ENCODE measurements at places on chromosomes 12 and 14.

- no peak overlapping the region for H3K27ac ChIP-seq
- H3K4me3 ChIP-seq: peak overlapping the region; percentile 96
- H3K4me1 ChIP-seq: peaks cover 25% of the 10 kb centered on the region
- H3K27me3 ChIP-seq: no peaks in the 10 kb centered on the region
Measured at GRCh38 chr14:24233538-24233866, 773 bp downstream of the GMPR2 start.

- no peaks in the 10 kb centered on the region for H3K36me3 ChIP-seq
- H3K27ac ChIP-seq: no peak overlapping the region
- no peaks in the 10 kb centered on the region for H3K27me3 ChIP-seq
- no peak overlapping the region for H3K4me3 ChIP-seq
Measured at GRCh38 chr12:58710901-58711300, 209.4 kb downstream of the LRIG3 start.

DNA sequence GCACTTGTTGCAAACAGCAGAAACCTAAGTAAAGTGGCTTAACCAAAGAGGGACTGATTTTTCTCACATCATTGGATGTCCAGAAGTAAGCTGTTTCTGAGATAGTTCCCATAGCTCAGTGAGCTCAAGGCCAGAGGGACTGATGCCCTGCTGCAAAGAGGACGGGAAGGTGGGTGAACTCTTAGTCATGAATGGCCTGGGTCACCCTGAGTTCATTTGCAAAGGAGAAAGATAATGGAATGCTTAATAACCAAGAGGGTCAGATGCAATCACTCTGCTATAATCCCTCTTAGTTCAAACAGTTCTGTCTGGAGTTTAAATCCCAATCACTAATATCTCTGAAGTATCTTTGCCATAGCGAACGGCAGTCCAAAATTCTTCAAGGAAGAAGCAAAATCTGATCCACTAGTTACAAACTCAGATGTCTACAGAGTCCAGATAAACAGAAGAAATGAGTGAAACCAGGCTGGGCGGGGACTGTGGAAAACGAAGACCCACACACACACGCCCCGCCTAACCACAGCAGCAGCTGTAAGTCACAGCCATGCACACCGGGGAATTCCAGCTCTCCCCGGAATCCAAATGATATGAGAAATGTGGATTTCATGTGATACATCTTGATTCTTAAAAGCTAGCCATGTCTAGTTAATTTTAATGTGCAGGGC lies 289.5 kb downstream of the TMEM132D start:
- DNase-seq: no peak
- H3K4me1 ChIP-seq: no peaks in the 10 kb centered on the region
- H3K4me3 ChIP-seq: no peak overlapping the region
- H3K27me3 ChIP-seq: no peaks in the 10 kb centered on the region
- H3K27ac ChIP-seq: no peak overlapping the region

GRCh38 chr12:95976416-95976832 lies 19.7 kb downstream of the HAL start:
- H3K27me3 ChIP-seq: no peaks in the 10 kb centered on the region
- H3K4me1 ChIP-seq: no peaks in the 10 kb centered on the region
- DNase-seq: peak; percentile 9
- no peak overlapping the region for H3K27ac ChIP-seq
- H3K36me3 ChIP-seq: no peaks in the 10 kb centered on the region

DNA sequence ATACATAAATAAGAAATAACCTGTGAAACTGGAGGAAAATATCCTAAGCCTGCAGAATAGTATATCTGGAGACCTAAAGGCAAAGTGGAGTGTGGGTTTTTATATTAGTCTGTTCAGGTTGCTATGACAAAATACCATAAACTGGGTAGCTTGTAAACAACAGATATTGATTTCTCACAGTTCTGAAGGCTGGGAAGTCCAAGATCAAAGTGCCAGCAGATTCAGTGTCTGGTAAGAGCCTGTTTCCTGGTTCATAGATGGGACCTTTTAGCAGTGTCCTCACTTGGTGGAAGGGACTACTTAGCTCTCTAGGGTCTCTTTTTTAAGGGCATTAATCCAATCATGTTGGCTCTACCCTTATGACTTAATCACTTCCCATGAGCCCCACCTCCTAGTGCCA lies 25.4 kb upstream of the NEDD1 start:
- no peaks in the 10 kb centered on the region for H3K4me1 ChIP-seq
- no peak overlapping the region for H3K27ac ChIP-seq
- H3K27me3 ChIP-seq: no peaks in the 10 kb centered on the region
- H3K36me3 ChIP-seq: no peaks in the 10 kb centered on the region
- no peak overlapping the region for H3K4me3 ChIP-seq

DNA sequence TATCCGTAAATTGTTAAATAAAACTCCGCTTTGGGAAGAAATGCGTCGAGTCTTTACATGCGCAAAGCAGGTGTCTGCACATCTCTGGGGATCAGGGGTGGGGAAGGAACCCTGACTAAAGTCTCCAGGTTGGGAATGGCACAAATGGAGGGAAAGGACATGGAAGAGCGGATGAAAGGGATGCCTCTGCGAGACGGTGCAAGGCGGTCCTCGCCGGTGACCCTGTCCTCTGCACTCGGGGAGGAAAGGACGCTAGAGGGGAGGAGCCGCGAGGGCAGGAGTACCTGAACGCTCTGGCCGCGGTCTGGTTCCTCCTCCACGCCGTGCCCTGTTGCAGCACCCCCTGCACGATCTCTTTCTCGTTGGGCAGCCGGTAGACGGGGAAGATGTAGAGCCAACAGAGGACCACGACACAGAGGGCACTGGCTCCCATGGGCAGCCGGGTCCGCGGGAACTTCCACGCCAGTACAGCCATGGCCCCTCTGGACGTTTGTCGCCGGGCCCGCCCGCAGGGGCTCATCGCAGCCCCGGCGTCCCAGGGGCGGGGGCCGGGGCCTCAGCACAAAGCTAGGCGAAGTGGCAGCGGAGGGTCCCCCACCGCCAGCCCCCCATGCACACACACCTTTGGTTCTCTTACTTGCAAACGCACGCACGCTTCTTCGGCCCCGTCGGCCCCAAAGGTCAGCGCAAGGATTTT lies 646 bp downstream of the ST8SIA1 start:
- peaks cover 3% of the 10 kb centered on the region for H3K27me3 ChIP-seq
- H3K36me3 ChIP-seq: no peaks in the 10 kb centered on the region
- no peaks in the 10 kb centered on the region for H3K4me1 ChIP-seq
- peak overlapping the region; percentile 46 for H3K4me3 ChIP-seq
- no peak overlapping the region for H3K27ac ChIP-seq

GRCh38 chr12:44519931-44520330 lies 356.2 kb downstream of the NELL2 start:
- H3K36me3 ChIP-seq: no peaks in the 10 kb centered on the region
- DNase-seq: no peak
- no peak overlapping the region for H3K27ac ChIP-seq
- H3K27me3 ChIP-seq: no peaks in the 10 kb centered on the region
